ENCODE measurements at places on chromosomes 13 and 19.
A peak's percentile ranks its signal among the peaks of the same experiment; 100 is the strongest.

GRCh38 chr13:100211016-100211710, 122.3 kb downstream of the PCCA start:
- DNase-seq: peak; percentile 33

DNA sequence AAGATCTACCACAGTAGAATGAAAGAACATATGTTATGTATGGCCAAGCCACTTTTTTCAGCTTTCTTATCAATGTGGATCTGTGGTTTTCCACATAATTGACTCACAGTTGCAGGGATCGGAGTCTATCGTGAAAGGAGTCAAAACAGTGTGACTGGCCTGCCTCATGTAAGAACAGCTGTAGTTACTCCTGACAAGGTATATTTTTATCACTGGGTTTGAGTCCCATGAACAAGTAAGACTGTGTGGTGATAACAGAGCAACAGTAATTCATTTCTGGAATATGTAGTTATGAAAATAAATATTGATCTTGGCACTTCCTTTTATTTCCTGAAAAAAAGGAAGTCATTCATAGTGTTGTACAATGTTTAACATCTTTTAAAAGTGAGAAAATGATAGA, 416.6 kb downstream of the KLF12 start:
- peak; percentile 52 for DNase-seq

- DNase-seq: no peak
Observed at GRCh38 chr13:88085036-88085435, 413.9 kb downstream of the SLITRK5 start.

DNA sequence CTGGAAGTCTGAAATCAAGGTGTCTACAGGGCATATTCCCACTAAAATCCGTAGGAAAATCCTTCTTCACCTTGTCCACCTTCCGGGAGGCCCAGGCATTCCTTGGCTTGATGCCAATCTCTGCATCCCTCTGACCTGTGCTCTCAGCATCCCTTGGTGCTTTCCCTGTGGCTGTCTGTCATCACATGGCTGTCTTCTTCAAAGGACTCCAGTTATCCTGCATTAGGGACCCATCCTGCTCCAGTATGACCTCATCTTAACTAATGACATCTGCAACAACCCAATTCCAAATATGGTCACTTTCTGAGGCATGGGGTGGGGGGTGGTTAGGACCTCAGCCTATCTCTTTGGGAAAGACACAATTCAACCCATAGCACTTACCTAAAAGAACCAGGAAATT, 423.8 kb downstream of the IRS2 start:
- DNase-seq: no peak

DNA sequence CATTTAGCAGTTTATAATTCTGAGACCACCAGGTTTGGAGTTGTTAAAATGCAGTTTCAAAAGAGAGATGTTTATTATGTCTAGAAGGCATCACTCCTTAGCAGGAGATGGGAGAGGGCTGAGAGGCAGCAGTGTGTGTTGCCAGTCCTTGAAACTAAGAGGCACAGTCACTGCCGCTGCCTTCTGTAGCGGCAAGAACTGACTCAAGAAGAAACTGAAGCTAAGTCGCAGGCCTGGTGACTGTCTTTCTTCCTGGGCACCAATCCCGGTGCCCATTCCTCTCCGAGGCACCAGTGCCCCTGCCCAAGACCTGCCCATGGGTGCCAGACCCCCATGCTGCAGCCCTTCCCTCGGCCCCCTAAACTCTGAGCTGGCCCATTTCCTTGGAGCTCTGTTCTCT, 20.1 kb downstream of the N4BP2L1 start:
- DNase-seq: no peak

- no peak for DNase-seq
Observed at GRCh38 chr19:46945694-46946489, 73.7 kb upstream of the NPAS1 start.

DNA sequence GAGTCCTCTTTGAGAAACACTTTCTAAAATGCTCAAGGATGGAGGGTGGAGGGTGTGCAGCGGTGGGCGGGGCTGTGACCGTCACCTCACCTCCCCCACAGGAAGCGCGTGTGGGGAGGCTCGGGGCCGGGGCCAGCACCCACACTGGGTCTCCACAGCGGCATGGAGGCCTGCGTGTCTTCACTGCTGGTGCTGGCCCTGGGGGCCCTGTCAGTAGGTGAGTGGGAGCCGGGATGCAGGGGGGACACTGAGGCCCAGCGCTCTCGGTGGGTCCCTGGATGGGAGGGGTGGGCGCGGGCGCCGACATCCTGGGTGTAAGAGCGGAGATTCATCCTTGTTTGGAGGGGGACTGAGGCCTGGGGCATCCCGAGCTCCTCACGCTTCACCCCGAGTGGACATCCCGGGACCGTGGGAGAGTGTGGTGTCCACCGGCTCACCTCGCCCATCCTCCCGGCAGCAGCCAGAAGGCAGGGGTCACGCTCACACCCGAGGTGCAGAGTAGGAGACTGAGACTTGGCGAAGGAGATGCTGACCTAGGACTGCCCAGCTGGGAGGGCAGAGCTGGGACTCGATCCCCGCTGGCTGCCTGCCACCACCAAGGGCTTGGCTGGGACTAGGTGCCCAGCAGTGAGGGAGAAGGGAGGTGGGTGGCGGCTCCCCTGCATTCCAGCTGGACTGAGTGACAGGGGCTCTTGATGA, at the start of gene GZMM:
TSS of gene GZMM (plus strand) at position 144 of the 699 bp plus-strand sequence. CDS start at position 163, 19 bp downstream.
- no peak for DNase-seq

DNA sequence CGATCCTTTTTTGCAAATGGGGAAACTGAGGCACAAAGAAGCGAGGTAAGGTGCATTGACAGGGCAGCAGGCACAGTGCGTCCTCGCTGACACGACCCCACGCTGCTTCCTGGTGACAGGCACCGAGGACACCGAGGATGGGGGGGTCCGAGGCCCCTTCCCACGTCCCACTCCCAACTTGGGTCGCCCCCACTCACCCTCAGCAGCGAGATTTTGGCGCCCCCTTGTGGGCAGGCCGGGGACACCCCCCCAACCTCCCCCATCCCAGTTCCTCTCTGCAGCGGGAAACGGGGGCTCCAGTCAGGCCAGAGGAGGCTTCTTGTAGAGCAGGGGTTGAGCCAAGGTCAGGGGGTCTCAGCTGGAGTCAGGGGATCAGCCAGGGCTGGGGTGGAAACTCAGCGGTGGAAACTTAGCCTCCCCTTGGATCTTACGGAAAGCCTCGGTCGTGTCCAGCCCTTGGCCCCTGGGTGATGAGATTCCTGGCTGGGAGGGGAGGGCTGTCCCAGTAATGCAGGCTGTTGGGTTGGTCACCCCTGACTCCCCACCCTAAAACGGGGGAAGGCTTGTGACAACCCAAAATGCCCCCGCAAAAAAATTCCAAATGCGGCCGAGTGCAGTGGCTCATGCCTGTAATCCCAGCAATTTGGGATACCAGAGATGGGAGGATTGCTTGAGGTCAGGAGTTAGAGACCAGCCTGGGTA, 8.2 kb downstream of the SMIM24 start:
- peak; percentile 48 for DNase-seq

- DNase-seq: peak; percentile 58
Observed at GRCh38 chr19:54158812-54159351, 639 bp downstream of the LENG1 start.

DNA sequence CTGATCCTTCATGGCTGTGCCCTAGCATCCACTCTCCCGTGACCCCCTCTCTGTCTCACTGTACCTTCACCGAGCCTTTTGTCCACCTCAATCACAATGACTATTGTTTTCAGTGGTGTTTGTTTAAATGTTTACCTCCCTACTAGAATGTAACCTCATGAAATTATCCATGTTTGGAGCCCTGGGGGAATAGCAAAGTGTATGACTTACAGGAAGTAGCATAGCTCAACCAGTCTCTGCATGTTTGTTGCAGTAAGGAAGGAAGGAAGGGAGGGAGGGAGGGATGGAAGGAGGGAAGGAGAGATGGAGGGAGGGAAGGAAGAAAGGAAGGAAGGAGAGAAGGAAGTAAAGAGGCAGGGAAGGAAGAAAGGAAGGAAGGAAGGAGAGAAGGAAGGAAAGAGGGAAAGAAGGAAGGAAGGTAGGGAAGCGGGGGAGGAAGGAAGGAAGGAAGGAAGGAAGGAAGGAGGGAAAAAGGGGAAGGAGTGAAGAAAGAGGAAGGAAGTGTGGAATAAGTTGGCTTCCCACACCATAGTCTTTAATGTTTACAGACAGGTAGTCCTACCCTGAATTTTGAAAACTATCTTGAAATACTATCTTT, 421.4 kb downstream of the COG6 start:
- DNase-seq: no peak

DNA sequence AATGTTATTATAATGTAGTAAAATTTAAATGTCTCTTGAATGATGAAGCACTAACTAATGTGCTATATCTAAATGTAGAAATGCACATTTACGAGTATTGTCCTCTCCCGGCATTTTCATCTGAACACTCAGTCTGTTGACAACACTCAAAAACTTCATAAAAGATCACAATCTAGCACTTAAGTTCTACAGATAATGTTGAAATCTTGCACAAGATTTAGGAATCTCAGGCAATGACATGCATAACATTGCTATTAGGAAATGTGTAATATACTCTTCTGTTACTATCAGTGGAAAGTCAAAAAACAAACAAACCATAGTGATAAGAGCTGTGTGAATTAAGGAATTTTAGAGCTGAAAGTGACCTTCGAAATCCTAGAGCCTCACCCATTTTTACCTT, 37.5 kb upstream of the XPO4 start:
- peak; percentile 85 for DNase-seq

GRCh38 chr13:95643936-95644598, 439 bp downstream of the DZIP1 start:
- peak; percentile 69 for DNase-seq

DNA sequence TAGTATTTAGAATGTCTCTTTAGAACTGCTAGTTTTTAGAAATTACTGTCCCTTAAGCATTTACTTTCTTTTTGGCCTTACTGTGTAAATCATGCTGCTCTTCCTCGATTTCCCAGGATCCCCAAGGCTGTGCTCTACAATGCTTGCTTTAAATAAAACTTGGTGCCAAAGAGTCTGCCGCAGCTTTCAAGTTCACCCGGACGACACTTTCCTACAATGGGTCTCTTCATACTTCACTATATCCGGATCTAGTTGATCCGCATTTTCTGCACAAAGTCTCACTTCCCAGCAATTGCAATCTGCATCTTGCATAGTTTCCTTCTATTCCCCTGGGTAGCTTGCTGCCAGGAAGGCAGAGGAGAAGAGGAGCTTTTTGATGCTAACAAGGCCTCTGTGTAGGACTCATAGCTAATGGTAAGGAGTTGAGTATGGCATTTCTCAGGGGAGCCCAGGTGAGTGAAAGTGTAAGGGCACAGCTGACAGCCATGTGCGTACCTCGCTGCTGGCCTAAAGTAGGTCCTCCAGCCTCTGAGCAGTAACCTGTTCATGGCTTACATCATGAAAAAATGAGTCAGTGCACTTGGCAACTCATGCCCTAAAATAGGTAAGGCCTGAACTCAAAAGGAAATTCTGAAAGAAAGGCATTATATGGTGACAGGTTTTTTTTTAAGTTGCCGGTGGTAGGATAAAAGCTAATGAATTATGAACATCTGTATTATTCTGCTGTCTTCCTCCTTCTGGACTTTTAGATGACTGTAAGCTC, 101.6 kb downstream of the ENOX1 start:
- DNase-seq: no peak

DNA sequence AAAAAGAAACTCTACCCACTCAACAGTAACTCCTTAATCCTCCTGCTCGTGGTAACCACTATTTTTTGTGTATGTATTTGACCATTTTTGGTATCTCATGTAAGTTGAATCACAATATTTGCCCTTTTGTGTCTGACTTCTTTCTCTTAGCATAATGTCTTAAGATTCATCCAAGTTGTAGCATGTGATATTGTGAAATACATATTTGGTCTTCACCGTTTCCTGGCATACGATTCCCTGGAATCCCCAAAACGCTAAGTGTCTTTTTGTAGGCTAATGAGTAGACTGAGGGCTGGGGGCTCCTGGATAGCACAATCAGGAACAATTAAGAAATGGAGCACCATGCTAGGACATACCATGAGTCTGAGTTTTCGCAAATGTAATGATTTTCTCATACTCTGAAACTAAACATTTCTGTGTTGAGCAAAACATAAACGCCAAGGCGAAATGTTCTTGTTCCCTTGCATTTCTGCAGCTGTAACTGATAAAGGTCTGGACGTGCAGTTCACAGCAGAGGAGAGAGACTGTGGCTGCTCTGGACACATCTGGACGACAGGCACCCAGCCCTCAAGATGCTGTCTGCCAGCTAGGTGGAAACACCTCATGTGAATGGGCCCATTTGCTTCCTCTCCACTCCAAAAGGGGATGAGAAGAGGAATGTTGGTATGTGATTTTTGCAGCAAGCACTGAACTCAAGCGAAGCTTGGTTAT, 38.4 kb downstream of the BRD4 start:
- DNase-seq: peak; percentile 80

GRCh38 chr19:7391218-7391670, 42.5 kb downstream of the ARHGEF18 start:
- DNase-seq: no peak

DNA sequence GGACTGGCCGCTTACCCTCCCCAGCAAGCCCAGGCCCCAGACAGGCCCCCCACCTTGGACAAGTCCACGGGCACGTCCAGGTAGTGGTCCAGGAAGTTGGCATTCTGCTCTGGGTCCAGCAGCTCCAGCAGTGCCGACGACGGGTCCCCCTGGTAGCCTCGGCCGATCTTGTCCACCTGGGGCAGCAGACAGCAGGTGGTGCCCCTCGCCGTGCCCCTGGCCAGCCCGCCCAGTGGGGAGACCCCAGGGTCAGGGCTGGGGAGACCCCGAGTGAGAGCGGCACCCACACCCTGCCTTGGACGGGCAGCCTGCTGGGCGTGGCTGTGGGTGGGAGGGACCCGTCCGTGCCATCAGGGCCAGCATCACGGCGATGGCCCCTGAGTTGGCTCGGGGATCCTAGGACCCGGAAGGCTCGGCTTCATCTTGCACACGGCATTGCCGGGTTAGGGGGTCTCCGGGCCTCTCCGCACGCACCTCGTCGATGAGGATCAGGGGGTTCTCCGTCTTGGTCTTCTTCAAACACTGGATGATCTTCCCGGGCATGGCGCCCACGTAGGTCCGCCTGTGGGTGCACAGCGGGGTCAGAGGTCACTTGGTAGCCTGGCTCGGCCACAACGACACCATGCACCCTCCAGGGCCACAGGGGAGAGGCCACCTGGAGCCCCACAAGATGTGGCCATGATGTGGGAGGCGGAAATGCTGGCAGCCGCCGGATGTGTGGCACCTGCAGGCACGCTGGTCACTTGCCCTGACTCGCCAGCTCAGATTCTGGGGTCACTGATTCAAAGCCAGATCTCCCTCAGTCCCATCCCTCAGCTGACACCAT, 6.3 kb downstream of the RPL36 start:
- DNase-seq: no peak
